ENCODE measurements at places on chromosomes 11 and 22. TPM values are rescaled to one million over a fixed set of nuclear protein-coding genes. Genes with fewer than 3 reads are reported as not detected.

CALCA gene
- not detected for total RNA-seq

HDHD5 gene
- total RNA-seq = 58.9 TPM

INS gene
- not detected for total RNA-seq

SMTNL1 gene
- total RNA-seq = not detected

ANKK1 gene
- not detected for total RNA-seq

CFAP300 gene
- total RNA-seq = 0.89 TPM

C11orf86 gene
- not detected for total RNA-seq

APOA5 gene
- not detected for total RNA-seq

SCO2 gene
- total RNA-seq = not detected

SLC22A12 gene
- not detected for total RNA-seq

Measured in Right ventricle myocardium inferior (tissue), 1 donor.